Activated T-helper 1 cell treated with anti-CD3 and anti-CD28 coated beads, Interleukin-2, amount 50 U/mL, for 16 hours (primary cell): ENCODE measurements at places on chromosomes 4 and X.

GRCh38 chr4:5383191-5383980 lies 325.0 kb downstream of the EVC2 start:
- DNase-seq, result no peak

DNA sequence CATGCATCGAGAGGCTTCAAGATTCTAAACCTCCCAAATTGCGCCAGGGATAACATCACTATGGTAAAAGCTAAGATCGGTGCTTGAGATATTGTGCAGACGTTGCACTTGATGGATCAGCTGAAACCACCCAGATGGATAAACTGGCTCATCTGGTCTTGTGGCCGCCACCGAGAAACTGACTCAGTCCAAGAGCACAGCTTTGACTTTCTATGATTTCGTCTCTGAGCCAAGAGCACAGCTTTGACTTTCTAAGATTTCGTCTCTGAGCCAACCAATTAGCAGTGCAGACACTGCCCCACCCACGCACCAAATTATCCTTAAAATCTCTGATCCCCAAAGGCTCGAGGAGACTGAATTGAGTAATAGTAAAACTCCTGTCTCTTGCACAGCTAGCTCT lies 687.2 kb downstream of the FAM133A start:
- DNase-seq, result no peak

DNA sequence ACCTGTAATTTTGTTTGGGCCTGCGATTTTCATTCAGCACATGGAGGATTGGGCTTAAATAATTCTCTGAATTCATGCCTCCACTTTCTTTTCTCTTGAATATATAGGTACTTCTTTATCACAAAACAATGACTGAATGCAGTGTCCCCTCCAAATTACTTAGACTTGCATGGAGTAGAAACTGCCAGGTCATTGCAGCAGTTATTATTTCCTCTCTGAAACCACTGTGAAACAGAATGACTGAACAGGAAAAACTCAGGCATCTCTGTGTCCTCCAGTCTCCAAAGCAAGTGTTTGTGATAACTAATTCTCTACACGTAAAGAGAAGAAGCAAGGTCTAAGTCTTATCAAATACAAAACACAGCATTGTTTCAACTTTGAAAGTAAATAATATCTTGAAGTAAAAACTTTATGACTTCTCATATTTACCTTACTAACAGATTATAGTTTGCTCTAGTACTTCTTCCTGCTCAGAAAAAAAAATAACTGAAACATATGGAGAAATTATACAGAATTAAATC lies 144.5 kb upstream of the DIAPH2 start:
- no peak for DNase-seq

DNA sequence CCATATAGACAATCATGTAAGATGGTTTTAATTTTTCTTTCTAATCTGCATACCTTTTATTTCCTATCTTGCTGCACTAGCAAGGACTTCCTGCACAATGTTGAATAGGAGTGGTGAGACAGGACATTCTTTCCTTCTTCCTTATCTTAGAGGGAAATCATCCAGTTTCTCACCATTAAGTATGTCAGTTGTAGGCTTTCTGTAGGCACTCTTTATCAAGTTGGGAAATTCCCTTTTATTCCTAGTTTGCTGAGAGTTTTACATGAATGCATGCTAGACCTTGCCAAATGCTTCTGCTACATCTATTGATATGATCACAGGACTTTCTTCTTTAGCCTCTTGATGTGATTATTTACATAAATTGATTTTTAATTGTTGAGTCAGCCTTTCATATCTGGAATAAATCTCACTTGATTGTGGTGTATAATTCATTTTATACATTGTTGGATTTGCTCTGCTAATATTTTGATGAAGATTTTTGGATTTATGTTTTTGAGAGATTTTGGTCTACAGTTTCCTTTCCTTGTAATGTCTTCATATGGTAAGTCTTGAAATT lies 23.8 kb downstream of the RNF175 start:
- no peak for DNase-seq

DNA sequence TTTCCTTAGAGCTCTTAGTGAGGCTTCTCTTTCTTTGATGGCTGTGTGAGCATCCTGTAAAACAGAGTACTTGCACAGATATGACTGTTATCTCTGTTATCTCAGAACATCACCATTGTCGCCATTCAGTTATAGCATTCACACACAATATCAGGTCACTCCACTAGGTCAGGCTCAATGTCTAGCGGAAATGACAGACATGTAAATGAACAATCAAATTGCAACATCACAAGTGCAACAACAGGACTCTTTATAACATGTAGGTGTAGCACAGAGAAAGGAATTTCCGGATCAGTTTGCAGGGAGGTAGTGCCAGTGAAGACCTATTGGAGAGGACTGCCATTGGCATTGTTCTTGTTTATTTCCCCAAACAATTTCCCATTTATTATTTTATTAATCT lies 43.2 kb upstream of the IGSF1 start:
- no peak for DNase-seq

- DNase-seq, result no peak
Measured at GRCh38 chrX:106397788-106398538, 213.8 kb upstream of the RADX start.

DNA sequence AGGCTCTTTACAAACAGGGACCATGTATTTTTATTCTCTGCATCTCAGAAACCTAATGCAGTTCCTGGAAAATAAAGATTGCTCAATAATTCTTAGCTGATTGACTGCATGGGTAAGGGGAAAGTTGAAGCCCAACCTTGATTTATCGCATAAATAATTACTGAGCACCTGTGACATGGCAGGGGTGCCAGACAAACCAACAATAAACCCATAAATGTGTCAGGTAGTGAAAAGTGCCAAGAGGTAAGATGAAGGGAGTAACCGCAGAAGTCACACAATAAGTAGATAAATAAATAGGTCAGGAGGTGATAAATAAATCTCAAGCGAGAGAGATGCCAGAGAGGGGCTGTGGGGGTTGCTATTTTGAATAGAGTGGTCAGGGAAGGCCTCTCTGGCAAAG lies 20.1 kb upstream of the AP1S2 start:
- DNase-seq, result no peak
